ENCODE measurements at places on chromosomes 11 and 22. TPM values are rescaled to one million over a fixed set of nuclear protein-coding genes. Genes with fewer than 3 reads are reported as not detected.
A peak's percentile ranks its signal among the peaks of the same experiment; 100 is the strongest.

The RFPL3 gene
- polyA plus RNA-seq = not detected

DNA sequence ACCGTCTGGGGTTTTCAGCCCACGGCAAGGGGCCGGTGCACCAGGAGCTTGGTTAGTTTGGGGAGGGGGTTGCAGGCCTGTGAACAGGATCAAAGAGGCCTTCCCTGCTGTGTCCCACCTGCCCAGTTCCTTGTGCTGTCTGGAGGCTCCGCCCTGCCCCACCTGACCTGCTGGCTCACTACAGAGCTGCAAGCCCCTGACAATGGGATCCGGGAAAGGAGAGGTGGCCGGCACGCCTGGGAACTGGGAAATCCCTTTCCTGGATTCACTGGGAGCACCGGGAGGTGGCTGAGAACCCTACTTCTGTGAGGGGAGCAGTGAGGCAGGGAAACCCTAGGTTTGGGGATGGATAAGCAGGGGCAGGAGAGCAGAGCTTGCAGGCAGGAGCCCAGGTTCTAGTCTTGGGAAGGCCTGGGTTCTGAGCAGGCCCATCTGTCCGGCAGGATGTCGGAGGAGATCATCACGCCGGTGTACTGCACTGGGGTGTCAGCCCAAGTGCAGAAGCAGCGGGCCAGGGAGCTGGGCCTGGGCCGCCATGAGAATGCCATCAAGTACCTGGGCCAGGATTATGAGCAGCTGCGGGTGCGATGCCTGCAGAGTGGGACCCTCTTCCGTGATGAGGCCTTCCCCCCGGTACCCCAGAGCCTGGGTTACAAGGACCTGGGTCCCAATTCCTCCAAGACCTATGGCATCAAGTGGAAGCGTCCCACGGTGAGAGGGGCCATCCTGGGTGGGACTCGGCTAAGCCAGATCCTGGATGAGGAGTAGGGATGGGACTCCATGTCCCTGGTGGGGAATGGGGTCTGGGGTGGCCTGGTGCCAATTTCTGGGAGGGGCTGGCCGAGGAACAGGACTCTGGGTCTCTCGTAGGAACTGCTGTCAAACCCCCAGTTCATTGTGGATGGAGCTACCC lies 786 bp downstream of the CAPN1 start:
- DNase-seq = no peak

- DNase-seq = peak; percentile 31
Measured at GRCh38 chr22:32544953-32545558, 70.4 kb downstream of the FBXO7 start.

The PRR33 gene
- not detected for polyA plus RNA-seq

- DNase-seq = no peak
Measured at GRCh38 chr11:122976061-122976733, 5.4 kb downstream of the BSX start.

DNA sequence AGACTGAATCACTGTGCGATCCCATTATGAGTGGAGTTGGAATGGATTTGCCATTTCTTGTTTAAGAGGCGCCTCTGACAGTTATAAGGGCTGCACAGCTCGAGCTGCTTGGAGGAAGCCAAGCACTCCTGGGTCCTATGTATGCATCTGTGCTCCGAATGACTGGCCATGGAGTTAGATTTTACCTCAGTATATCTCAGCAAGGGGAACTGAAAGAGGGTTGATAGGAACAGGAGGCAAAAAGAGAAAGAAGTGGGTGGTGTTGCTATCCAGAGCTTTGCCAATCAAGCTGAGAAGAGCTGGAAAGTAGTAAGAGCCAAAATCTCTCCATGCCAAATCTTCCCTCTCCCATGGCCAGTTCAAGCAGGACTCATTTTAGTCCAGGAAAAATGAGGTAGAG lies 632.0 kb upstream of the KIRREL3 start:
- no peak for DNase-seq

- DNase-seq = no peak
Measured at GRCh38 chr11:15119352-15119751, 4.6 kb downstream of the INSC start.

The OR6T1 gene
- polyA plus RNA-seq = not detected

The LMO1 gene
- not detected for polyA plus RNA-seq

DNA sequence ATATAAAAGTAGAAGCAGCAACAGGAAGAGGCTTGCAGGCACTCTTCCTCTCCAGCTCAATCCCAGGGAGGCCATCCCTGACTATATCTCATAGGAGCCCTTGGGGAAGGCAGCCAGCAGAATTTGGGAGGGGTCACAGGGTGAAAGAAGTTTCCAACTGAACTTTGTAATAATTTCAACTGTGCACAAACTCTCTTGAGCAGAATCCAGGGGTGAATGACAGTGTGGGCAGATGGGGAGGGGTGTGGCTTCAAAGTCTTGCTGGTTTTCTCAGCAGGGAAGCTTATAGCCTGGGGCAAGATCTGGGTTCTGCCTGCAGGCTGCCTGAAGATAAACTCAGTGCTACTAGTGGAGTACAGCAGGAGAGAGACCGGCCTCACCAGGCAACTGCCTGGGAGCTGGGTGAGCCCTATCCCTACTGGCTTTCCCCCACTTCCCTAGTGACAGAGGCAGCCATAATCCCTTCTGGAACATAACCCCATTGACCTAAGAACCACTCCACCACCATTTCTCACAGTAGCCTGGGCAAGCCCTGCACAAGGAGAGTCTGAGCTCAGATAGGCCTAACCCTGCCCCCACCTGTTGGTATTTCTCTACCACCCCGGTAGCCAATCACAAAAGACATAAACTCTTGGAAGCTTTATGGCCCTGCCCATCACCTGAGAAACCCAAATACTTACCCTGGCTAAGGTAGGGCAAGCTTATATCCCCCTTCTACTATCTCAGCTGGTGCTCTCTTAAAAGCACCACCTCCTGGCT lies 17.8 kb upstream of the TTC12 start:
- no peak for DNase-seq

Data from BJ (cell line).